Hematopoietic multipotent progenitor cell treated with erythropoietin and hydrocortisone succinate and interleukin-3 and kit ligand, for 17 days (in vitro differentiated cells): ENCODE measurements at places on chromosomes 13 and 19.
A peak's percentile ranks its signal among the peaks of the same experiment; 100 is the strongest.

GRCh38 chr19:48571378-48572162 lies 19.6 kb downstream of the SULT2B1 start:
- DNase-seq = no peak

GRCh38 chr13:92804346-92804745 lies 422.3 kb upstream of the GPC6 start:
- no peak for DNase-seq

DNA sequence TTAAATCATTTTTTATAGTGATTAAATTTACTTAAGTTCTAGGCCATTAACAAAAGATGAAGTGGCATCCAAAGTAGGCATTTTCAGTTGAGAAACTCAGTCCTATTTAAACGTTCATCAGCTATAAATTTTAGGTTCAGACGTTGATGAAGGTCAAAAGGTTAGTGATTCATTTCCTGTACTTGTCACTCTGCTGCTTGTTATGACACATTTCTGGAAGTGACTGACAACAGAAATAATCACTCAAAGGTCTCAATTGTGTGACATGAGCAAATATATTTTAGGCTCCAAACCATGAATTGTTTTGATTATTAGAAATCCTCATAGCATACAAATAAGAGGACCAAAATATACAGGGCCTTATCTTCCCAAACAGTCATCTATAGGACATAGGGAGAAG lies 10.3 kb upstream of the EDNRB start:
- no peak for DNase-seq

DNA sequence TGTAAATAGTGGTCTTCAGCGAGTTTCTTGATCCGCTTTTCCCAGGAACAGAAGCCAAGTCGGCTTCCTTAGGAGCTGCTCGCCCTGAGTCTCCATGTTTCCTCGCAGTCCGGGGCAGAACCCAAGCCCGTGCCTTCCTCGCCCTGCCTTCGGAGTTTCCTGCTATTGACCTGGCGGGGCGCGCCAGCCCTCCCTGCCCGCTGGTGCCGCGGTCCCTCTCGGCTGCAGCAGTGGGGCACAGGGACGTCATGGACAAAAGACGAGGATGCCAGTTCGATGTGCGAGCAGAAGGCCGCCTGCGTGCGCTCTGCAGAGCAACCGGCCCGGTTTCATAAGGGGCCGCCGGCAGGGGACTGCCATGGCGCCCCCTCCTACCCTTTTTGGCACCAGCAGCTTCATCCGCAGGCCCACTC lies 156.6 kb downstream of the TM9SF2 start:
- DNase-seq = no peak

DNA sequence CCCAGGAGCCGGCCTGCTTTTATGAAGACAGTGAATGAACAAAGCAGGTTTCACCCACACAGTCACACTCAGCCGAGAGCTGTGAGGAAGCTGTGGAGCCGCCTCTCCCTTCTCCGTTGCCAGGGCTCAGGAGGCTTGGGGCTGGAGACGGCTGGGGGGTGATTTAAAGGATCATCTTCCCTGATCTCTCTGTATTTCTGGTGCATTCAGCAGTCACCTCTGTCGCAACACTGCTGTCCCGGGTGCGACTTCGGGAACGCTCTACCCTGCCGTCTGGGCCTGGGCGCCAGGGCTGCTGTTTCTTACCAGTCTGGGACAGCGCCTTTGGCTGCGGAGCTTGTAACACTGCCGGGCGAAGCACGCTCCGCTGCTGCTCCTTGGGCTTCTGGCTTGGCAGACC lies 18.1 kb downstream of the CAPS start:
- DNase-seq = no peak

DNA sequence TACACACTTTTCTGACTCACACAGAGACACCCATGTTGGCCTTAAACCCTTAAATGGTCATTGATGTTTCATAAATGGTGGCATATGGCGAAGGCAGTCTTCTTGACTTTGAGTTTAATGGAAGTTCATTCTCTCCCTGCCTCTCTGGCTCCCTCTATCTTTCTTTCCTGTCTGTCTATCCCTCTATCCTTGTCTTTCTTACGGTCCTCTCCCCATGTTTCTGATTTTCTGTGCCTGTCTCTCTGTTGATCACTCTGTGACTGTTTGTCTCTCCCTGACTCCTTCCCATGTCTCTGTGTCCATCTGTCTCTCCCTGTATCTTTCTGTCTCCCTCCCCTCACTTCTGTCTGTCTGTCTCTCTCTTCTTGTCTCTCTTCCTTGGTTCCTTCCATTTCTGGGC lies 43.2 kb upstream of the SHKBP1 start:
- DNase-seq = peak; percentile 27

DNA sequence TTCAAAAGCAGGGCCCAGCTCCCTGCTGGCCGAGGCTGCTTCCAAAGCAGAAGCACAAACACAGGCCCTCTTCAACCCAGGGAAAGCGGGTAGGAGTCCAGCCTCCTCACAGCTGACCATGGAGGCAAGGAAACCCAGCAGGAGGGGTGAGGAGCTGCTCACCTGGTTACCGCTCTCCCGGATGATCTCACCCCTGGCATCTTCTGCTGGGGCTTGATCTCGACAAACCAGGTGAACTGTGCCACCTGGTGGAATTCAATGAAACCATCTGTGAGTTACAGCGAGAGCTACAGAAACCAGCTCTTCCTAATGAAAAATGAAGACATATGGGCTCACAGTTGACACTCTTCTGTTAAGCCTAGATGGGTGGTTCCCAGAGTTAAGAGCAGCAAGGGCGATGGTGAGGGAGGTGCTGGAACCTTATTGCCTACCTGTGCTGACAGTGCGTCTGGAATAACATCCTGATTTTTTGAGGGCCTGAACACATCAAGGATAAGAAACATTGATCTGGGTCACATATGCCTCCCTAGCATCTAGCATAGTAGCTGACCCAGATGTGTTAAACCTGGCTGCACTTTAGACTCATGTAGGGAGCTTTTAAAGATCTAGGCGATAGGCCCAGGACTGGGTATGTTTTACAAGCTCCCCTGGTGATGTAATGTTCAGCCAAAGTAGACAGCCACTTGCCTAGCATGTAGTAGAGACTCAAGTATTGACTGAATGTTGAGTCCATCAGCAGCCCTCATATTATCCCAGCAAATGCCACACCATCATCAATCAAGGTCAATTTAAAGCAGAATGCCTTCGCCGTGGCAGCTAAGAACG lies 6.1 kb downstream of the DHRS12 start:
- DNase-seq = peak; percentile 64

- no peak for DNase-seq
Measured at GRCh38 chr13:48562296-48563066, 29.6 kb upstream of the RCBTB2 start.

DNA sequence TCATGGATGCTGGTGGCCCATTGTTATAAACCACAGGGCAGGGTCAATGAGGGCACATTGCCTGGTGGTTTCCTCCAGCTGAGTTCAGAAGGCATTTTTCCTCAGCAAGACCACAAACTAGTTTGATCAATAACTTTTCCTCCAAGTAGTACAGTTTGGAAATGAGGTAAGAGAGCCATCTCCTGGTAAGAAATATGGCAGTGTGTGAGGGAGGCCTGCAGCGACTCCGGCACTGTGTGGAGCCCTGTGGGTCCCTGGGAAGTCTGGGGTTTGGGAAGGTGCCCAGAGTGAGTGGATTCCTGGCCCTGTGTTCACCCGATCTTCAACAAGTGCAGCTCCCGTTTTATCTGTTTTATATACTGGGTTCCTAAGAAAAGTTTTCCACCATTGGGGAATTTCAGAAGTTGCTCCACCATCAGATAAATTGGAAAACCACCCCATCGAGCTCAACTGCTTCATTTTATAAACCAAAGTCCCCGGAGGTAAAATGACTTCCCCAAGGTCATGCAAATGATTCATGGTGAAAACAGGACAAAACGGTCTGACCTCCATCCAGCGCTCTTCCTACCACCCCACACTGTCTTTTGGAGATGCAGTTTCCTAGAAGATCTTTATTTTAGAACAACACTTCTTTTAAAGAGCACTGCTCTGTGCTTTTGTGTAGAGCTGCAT lies 148.4 kb downstream of the KATNAL1 start:
- no peak for DNase-seq

DNA sequence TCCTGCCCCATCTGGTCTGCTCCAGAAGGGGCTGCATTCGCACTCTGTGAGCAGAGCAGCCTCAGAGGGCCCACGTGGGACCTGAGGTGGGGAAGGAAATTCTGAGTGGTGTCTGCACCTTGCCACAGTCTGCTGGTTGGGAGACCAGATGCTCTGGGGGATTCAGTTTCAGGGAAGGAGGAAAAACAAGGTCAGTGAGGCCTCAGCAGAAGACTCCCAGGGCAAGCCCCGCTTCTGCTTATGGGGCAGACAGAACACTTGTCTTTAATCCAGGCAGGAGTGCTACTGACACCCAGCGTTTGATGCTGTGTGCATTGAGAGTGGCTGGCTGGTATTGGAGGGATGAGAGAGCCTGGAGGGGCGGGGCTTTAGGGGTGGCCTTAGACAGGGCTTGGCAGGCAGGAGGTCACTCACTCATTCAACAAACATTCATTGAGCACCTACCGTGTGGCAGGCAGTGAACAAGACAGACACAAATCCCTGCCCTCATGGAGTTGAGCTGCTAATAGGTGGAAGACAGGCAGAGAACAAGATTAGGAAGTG lies 4.9 kb upstream of the CLEC17A start:
- no peak for DNase-seq

GRCh38 chr13:79398915-79399314 lies 7.1 kb downstream of the RBM26 start:
- DNase-seq = peak; percentile 38

DNA sequence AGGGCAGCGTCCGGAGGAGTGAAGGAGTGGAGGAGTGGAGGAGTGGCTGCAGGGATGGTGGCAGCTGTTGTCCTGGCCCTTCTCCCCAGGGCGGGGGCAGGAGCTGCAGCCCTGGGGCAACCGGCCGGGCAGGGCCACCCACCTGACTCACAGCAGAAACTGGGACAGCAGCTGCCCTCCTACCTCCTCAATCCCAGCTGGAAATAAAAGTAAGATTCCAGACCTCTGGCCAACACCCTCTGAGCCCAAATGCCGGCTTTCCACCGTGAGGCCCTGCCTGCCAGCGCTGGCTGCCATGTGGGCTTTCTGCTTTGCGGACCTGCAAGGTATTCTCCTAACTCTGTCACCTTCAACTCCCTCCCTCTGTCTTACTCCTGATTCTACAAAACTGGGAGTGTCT lies 3.3 kb upstream of the CLPP start:
- DNase-seq = no peak

GRCh38 chr19:6797646-6798045 lies 25.1 kb downstream of the VAV1 start:
- DNase-seq = no peak

- DNase-seq = no peak
Measured at GRCh38 chr19:51976852-51977251, 9.8 kb downstream of the ZNF350 start.

GRCh38 chr13:19519049-19519448 lies 42.3 kb downstream of the TPTE2 start:
- DNase-seq = no peak

DNA sequence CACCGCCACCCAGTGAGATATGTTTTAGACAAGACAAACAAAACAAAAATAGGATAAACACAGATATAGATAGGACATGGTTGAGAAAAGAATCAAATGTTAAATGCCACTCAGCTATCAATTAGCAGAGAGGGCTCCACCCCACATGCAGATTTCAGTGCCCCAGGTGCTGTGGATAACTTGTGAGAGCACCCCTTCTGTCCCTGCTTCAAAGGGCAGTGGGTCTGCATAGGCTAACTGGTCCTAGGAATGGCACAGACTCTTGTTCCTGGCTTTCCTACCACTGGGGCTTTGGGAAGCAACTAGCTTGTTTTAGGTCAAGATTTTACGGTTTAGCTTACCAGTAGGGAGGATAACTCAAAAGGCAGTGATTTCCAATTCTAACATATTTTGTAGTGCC lies 460.3 kb downstream of the TSHZ3 start:
- DNase-seq = no peak

DNA sequence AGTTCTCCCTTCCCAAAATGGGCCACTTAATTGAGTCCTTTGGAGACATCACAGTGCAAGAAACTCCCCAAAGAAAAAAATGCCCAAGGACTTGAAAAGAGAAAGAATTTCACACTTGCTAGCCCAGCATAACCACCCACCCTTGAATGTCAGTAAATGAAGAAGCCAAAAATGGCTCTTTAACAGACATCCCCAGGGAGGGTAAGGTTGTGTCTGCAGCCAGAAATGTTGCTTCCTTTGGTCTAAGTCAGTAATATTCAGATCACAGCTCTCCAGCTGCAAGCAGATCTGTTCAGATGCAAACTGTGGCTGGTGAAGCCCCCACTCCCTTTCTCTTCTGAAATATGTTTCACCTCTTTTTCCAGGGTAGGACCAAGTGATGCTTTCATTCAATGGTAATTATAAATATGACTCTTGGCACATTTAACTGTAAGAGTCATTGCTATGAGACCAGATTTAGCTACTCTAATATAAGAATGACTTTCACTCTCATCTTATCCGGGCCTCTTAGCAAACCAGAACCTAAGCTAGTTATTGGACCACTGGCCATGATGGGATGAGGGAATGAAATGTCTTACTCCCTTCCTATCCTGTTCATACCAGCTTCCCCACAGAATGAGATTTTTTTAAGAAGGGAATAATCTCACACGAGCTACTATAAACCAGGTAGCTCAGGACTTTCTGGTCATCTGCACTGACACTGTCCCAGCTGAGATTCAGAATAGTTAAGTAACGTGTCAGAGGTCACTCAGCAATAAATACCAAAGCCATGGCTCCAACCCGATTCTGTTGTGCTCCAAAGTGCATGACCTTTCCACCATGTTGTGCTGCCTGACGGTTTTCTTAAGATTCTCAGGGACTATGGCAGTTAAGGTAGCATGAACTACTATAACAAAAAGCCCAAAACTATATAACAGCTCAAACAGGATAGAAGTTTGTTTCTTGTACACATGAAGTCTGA lies 234.1 kb downstream of the FOXO1 start:
- DNase-seq = no peak

GRCh38 chr13:99827011-99827772 lies 144.4 kb downstream of the ZIC5 start:
- DNase-seq = no peak

- DNase-seq = no peak
Measured at GRCh38 chr19:46283771-46284170, 13.1 kb upstream of the HIF3A start.

GRCh38 chr19:51754109-51754508 lies 2.4 kb upstream of the FPR1 start:
- DNase-seq = no peak

GRCh38 chr13:111867657-111868056 lies 199.3 kb upstream of the SOX1 start:
- DNase-seq = no peak
